Smooth muscle cell of the brain vasculature (primary cell): ENCODE measurements at places on chromosomes 3 and 15.

- DNase-seq: no peak
These were observed 47.7 kb upstream of the DUT start for GRCh38 chr15:48283396-48284145.

DNA sequence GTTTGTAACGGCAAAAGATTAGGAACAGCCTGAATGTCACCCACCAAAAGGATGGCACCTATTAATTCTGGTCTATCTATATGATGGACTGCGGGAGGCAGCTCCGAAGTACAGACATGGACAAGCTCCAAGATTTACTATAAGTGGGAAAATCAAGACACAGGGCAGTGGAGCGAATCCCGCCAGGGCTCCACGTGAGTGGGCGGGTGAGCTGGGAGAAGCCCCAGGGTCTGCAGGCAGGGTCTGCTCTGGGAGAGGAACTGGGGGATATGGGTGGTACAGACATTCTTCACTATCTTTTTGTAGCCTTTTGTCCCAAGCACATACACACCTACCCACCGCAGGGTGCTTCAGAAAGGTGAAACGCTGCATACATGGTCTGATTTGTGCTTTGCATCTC is 38.2 kb upstream of the SPTBN5 start:
- DNase-seq: no peak

DNA sequence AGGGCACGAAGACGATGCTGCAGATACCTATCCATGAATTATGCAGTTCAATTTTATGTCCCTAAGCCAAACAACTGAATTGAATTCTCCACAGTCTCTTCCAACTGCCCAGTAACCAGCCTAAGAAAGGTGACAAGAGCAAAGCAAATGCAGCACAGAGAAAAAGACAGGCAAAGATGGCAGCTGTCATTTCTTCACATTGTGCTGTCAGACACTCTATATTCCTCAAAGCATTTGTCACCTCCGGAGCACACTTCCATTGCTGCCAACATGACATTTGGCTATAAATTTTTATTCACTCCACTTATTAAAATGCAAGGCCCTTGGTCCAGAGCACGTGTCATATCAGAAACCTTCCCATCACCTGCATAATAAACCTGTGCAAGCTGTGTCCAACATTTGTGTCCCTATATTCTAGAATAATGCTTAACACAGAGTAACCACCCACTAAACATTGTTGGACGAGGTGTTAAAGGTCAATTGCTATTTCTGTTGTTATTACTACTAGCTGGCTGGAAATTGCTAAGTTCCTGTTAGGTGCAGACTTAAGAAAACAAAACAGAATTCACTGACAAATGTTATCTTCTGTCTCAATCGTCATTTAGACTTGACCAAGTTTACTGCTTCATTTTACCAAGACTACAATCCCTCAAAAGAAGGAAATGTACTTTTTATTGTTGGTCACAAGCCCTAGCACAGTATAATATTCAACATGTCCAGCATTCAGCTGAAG is 89.7 kb downstream of the MAGI1 start:
- DNase-seq: no peak

DNA sequence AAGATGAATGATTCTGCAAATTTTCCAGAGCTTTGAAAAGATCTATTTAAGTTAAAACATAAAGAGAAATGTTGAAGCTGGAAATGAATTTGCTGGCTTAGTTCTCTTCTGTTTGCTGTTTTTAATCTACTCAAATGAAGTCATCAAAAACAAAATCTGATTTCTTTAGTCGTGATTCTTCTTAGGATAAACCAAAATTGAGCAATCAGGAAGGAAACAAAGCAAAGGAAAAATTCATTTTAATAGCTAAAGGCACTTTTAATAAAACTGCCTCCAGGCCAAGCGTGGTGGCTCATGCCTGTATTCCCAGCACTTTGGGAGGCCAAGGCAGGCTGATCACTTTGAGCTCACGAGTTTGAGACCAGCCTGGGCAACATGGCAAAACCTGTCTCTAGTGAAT is 91.2 kb downstream of the DUT start:
- DNase-seq: no peak

DNA sequence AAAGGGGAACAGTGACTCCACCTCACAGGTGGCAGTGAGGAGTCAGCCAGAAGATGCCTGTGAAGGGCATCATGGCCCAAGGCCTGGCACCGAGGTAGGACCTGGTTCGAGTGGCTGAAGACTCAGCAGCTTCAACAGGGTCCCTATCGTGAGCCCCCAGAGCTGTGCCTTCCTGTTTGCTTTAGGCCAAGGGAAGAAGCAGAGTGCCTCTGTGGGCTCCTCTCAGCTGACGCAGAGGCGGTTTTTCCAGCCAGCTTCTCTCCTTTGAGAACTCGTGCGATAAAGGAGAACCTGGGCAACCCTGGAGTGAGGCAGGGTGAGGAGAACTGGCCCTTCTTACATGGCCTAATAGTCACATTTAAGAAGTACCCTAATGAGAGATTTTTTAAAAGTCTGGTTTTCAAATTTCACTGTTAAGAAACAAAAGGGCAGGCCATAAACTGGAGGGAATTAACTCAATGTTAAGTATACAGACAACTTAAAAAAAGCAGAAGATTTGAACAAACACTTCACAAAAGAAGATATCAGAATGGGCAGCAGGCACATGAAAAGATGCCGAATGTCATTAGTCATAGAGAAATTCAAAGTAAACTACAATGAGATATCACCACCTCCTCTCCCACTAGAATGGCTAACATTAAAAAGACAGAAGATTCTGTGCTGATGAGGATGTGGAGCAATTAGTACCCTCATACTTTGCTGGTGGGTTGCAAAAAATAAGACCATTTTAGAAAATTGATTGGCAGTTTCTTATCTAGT is 23.1 kb upstream of the MRPS22 start:
- DNase-seq: no peak
